ENCODE measurements at places on chromosomes 5 and 9.

DNA sequence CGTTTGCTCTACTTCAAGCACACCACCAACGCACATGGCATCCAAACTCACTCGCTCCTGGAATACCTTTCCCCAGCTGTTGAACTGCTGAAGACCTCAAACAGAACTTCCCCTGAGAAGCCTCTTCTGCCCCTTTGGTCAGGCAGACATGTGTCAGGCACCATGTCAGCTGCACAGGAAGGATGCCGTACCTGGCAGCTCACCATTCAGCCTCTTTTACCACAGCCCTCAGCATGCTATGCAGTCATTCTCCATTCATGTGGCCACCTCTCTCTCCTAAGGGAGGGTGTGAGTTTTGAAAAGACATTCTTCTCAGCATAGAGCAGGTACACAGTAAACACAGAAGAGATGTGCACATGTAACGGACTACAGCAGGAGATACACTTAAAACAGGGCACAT, 14.2 kb downstream of the IL4 start:
- DNase-seq = no peak

DNA sequence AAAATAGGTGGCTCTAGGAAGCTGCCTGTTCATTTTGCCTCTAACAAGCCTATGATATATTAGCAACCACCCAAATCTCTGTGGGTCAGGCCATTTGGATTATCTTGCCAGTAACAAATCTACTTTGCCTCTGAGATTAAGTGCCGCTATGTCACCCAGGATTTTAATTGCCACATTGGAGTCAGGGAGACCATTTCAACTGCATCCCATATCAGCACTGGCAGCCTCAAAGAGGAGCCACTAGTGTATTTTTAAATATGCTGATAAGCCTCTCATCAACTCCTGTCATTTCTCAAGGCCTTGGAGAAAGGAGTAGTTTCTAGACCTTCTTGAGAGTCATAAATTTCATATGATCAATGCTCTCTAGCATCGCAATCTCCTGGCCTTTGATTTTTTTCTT, 12.1 kb upstream of the ADAMTS19 start:
- DNase-seq = no peak

DNA sequence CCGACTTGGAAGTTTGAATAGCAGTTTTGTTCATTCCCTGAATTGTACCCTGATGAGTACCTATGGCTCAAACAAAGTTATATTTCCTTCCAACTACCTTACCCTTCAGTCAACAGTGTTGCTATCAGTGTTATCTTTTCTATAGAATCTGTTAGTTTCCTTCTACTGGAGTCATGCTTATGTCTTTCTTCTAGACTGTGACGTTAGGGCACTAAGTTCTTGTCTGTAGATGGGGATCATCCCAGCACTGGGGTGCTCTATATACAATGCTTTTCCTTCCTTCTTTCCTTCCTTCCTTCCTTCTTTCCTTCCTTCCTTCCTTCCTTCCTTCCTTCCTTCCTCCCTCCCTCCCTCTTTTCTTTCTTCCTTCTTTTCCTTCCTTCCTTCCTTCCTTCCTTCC, 973.0 kb downstream of the CDH12 start:
- no peak for DNase-seq

GRCh38 chr5:156824800-156825199, 25.3 kb upstream of the PPP1R2B start:
- DNase-seq = no peak

- no peak for DNase-seq
These were observed 102.0 kb downstream of the ARHGAP26 start for GRCh38 chr5:142872217-142872616.

DNA sequence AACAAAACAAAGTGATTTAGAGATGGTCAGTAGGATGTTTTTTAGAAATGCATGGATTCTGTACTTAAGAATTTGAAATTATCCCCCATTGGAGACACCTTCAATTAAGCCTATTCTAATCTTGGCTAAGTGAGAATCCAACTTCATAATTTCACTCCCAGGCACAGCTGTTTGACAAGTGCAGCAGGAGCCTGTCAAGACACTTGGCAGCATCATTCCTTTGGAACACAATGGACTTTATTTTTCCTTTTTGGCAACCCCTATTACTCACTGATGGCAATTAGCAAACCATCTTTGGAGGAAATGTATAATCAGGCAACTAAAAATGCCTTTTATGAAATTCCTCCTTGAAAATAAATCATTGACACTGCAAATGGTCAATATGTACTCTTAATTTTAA, 194.7 kb downstream of the GLIS3 start:
- no peak for DNase-seq

DNA sequence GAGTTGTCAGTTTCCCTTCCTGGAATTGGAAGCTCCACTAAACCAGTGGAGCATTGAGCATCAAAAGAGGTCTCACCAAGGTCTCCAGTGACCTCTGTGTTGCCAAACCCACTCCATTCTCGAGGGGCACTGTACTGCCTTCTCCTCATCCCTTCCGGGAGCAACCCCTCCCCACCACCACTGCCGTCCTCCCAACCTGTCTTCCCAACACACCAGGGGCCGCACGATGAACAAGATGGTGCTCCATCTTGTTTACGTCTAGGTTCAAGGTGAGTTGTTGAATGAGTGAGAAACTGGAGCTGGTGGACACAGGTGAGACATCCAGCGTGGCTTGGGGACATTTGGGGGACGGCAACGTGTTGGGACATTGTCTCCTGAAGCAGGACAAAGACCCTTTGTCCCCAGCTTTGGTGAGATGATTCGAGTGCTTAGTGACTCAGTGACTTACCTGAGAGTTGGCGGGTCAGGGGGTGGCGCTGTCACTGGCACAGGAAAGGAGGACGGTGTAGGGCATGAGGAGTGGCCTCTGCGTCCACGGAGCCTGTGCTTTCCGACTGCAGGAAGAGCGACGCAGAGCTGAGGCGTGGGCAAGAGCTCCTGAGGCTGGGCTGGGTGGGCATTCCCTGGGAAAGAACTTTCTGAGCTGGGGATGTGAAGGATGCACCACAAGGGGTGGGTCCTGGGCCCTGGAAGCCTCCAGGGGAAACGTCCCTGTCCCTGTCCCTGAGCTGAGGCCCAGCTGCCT, 44.8 kb upstream of the RNU6ATAC start:
- DNase-seq = no peak

GRCh38 chr9:109119439-109120203, at the start of gene TMEM245:
Gene TMEM245 (minus strand): TSS chr9:109119947. CDS start chr9:109119913, 34 bp downstream.
- peak; percentile 88 for DNase-seq

- DNase-seq = no peak
These were observed 18.2 kb downstream of the C9orf153 start for GRCh38 chr9:86241216-86241615.

DNA sequence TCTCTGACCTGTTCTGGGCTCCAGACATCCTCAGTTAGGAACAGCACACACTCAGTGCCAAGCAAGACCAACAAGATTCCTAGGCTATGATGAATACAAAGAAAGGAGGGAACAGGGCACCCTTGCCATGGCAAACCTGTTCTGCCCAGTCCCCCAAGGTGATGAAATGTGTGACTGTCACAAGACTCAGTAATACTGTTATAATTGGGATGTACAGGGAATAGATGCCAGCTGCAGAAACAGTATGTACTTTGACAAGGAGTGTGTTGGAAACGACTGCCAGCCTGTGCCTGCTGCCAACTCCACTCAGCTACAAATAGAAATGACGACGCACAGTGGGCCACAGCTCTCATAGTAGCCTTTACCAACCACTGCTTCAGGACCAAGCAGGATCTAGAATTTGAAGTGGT, 453.0 kb downstream of the EFNA5 start:
- no peak for DNase-seq

DNA sequence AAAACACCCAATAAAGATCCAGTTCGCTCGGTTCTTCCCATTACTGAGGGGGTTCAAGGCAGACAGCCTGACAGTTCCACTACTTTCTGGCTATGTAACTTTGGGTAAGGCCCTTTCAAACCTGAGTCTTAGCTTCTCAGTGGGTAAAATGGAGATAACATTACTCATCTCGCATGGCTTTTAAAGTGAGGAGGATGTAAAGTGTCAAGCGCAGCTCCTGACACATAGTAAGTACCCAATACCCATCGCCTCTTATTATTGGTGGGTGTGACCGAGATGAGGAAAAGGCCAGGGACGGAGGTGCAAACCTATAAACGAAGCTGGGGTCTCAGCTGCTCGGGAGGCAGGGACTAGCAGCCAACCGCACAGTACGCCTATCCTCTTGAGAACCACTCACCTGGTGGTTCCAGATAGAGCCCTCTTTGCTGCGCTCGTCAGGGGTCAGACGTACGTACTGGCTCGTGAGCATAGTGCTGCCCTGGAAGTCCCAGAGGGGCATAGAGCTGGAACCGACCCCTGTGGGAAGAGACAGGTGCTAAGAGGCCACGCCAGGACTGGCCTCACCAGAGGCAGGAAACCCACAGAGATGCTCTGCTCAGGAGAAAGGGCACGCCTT, 584 bp downstream of the LMAN2 start:
- DNase-seq = no peak

DNA sequence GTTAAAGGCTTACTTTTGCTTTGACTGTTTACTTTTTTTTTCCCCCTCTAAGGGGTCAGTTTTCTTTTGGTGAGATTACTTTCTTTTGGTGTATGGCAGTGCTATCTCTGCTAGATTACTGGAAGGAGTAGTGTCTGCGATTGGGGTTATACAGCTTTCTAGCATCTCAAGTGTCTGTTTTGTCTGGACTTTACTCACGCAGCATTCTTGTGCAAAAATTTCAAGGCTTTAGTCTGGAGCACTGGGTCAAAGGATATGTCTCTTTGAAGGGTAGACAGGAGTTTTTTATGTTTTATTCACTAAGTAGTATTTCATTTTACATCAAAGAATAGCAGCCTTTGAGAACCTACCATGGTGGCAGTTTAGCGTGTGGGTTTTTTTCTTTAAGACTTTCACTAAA, 52.6 kb downstream of the NDUFS4 start:
- DNase-seq = no peak

DNA sequence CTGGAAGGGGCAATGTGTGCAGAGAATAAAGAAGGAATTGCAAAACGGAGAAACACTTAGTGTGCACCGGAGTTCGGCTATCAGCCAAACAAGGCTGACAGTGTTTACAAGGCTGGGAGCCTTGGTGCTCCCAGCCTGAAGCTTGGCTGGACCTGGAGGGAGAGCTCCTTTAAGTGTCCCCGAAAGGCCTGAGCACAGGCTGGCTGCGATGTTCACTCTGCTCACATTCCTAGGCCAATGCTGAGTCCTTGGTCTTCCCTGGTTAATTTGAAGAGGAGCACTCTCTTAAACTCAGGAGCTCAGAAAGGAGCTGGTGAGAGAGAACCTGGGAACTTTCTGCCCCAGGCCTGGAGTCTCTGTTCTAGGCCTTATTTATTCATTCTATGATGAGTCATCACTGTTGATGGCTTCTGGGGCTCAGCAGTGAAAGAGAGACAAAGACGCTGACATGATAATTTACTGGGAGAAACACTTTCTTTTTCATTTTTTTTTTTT, 88.6 kb upstream of the MYO10 start:
- no peak for DNase-seq

DNA sequence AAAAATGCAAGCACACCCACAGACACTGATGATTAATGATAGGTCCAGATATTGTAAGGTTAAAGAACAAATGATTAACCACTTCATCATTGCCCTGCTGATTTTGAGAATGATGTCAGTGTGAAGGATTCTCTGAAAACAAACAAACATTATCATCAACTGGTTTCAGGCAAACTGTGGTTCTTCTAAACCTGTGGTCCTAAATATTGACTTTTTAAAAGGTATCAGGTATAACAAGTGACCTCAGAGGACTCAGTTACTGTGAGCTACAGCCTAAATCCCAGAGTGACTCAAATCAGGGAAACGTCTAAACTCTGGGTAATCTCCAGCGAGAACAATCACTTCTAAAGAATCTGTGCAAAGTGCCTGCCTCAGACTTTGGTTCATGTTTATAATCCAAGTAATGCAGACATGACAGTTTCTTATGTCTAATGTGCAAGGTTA, 172.3 kb upstream of the CDH6 start:
- DNase-seq = no peak

- DNase-seq = no peak
These were observed 25.6 kb downstream of the MRPS27 start for GRCh38 chr5:72294473-72294872.

All from T-helper 17 cell (primary cell).